CD4-positive, alpha-beta T cell treated with Interleukin-6 at 100 ng/mL for 8 hours (primary cell): ENCODE measurements at places on chromosomes 16 and 17.

- no peak for DNase-seq
These were observed 62.5 kb downstream of the N4BP1 start for GRCh38 chr16:48547530-48547929.

DNA sequence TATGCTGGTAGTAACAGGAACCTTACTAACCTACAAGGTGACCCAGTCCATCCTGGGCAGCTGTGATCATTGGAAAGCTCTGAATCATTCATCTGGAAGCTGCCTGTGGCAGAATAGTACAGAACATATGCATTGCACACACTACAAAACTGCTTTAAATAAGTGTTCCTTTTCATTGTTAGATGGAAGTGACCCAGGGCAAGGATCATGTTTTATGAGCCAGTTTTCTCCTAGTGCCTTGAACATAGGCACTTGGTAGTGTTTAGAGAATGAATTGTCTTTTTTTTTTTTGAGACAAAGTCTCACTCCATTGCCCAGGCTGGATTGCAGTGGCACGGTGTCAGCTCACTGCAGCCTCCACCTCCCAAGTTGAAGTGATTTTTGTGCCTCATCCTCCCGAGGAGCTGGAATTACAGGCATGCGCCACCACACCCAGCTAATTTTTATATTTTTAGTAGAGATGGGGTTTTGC lies 55.4 kb downstream of the TENT4B start:
- DNase-seq = no peak

GRCh38 chr16:24626256-24626655 lies 86.9 kb downstream of the RBBP6 start:
- DNase-seq = no peak

DNA sequence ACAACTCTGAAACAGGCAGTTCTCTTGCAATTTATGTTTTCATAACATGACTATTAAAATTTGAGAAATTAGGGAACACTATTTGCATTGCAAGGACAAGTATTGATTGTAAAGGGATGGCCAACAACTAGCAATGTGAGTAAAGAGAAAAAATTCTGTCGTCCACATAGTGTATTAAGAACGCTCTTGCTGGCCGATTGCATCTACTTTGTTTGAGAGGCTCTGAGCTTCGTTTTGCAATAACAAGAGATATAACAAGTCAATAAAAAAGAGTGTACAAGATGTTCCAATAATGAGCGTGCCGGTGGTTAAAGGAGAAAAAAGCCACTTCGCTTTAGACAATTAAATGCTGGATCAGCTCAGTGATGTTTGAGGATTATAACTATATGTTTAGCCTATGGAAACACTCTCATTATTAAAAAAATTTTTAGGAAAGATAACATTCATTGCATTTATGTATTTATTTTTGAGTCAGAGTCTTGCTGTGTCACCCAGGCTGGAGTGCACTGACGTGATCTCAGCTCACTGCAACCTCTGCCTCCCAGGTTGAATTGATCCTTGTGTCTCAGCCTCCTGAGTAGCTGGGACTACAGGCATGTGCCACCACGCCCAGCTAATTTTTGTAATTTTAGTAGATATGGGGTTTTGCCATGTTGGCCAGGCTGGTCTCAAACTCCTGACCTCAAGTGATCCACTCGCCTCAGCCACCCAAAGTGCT lies 19.2 kb upstream of the TOM1L1 start:
- no peak for DNase-seq

DNA sequence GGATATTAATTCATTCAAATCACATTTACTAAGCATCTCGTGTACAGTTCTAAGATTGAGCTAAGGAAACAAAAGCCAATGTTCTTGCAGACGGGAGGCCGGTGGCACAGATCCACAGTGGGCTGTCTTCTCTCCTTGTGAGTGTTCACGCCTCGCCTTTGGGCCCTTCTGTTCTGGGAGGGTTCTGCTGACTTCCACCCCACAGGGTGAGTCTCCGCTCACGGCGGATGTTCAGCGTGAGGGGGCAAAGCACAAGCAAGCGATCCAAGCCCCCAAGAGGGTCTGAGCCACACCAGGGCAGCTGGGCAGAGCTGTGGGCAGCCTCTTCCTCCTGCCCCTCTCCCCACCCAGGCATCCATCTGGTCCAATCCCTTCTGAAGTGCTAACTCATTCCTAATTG lies 84.3 kb upstream of the DOC2B start:
- DNase-seq = no peak

DNA sequence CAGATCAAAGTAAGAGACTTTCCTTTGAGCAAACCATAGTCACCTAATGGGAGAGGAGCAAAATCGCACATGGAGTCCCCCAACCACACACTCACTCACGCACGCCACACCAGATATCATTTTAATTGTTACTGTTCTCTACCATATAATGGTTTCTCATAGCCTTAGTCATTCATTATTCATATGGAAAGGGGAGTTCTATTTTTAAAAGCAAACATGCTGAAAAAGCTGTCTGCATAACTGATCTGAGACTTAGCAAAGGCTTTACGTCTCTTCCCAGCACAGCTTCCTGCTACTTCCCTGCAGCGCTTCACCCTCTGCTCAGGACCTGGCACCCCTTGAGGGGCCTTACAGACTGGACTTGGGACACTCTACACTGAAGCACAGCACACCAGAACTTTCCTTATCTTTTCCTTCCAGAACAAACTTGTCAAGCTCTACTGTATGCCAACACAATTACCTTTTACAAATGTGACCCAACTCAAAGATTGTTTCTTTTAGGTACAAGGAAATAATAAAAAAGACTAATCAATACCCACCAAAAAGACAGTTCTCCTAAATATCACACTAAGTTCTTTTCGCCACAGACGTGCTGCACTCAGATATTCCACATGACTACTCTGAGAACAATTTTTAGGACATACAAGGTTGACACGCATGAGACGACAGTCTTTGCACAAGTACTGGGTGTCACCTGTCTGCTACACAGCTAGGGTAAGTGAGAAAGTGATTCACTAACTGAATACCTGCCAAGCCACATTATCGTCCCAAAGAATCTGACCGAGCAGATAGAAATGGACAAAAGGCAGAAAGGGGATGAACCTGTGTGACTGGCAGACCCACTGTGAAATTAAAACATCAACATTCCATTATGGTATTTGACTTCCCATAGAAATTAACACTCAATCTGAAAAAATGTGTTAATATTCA lies 21.5 kb downstream of the SRP68 start:
- DNase-seq = no peak

DNA sequence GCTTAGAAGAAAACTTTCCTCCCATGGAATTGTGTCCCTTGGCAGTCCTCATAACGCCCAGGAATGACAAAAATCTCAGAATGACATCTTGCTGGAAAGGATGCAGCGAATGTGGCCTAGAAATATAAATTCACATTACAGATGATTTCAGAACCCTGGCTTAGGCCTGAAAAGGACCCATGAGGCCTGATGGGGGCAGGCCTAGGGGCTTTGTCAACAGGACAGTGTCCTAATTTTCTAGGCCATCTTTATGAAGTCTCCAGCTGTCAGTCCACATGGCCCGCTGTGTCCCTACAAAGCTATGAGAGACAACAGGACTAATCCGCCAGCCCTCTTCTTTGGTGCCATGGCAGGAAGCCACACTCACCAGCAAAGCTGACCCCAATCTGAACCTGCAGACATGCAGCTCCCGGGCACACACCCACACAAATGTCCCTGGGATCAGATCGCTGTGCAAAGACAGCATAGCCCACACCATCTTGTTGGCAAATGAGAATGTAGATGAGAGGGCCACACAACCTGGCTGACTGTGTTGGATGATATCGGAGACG lies 40.4 kb upstream of the DNAH17 start:
- no peak for DNase-seq

- no peak for DNase-seq
These were observed 6.1 kb downstream of the ZNF319 start for GRCh38 chr16:57994361-57994760.

DNA sequence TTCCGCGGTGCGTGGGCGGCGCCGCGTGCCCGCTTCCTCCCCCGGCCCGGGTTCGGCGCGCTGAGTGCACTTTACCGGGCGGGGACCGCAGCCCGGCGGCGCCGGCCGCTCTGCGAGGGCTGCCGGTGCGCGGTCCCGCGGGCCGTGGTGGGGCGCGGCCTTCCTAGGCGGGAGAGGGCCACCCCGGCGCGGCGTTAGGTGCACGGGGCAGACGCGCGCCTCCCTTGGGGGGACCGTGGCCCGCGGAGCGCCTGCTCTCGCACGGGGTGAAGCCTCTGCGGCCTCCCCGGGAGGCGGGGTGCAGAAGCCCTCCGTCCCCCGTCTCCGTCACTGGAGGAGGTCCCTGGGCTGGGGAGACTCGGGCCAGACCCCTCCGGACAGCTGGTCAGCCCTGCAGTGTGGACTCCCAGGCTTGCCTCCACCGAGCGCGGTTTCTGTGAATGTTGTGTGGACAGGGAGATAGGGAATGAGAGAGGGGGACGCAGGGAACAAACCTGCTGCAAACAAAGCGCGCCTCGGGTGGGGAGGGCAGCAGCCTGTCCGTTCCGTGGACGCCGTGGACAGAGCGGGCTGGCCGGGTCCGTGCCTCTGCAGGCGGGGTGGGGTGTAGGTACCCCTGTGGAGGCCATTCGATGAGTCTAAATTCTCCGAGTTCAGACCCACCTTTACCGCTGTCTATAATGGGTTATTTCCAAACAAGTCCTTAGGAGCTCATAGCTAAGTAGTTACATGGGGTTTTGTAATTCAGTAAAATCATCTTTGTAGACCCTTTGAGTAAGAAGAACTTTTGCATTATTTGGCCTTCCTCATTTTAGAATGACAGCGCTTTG lies 721 bp downstream of the TBCD start:
- no peak for DNase-seq

DNA sequence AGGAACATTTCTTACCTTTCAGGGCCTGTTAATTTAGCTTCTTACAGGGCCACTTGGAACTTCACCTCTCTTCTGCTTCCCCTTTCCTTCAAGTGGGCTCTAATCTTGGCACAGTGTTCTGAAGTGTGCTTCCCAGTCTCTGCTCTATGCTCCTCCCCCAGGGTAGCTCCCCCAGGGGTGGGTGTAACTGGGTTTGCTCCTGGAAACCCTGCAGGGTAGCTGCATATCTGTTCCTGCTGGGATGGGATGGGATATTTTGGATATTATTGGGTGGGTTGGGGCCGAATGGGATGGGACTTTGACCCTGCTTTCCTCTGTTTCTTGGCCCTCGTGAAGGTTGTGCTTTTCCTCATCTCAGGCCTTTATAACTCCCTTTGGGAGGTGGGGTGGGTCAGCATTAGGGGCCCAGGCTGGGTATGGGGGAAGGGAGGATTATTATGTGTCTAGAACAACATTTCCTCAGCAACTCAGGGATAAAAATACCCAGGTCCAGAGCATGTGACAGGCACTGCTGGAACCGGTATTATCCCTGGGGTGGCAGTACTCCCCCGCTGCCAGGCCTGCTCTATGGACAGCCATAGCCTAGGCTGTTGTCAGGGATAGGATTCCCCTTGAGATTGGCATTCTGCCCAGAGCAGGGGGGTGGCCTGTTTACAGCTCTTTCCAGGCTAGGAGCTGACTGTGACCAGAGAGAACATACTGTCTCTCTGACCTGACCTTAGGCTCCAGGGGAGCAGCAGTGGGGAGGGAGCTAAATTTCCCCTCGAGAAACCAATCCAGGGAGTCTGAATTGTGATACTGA lies 5.0 kb downstream of the NFE2L1 start:
- DNase-seq = no peak

DNA sequence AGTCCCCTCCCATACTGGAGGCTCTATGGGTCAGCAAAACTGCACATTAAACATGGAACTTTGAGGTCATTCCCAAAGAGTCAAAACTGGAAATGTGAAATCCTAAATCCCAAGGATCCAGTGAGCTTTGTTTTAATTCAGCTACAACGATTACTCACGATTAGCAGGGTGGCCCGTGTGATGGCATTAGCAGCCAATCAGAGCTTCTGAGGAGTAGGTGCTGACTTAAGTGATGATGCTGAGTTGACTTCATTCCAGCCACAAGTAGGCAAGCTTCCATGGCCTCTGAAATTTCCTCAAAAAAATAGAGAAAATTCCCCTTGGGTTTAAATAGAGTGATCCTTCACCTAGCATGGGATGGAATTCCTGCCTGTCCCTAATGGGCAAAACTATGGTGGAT lies 28.1 kb upstream of the BEAN1 start:
- DNase-seq = no peak

DNA sequence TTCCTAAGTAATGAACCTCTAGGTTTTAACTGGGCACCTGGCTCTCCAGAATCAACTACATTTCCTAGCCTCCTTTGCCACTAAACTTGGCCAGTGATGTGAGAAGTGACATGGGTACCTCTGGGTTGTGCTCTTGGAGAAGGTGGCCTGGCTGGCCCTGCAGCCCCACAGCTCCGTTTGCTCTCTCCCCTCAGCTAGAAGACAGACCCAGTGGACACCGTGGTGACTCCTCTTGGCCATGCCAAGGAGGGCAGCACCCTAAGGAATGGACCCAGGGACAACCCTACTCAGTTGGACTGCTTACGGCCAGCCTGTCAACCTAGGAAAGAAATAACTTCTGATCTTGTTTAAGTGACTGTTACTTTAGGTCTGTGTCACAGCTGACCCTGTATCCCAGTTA lies 151.4 kb downstream of the TMEM132E start:
- DNase-seq = no peak

DNA sequence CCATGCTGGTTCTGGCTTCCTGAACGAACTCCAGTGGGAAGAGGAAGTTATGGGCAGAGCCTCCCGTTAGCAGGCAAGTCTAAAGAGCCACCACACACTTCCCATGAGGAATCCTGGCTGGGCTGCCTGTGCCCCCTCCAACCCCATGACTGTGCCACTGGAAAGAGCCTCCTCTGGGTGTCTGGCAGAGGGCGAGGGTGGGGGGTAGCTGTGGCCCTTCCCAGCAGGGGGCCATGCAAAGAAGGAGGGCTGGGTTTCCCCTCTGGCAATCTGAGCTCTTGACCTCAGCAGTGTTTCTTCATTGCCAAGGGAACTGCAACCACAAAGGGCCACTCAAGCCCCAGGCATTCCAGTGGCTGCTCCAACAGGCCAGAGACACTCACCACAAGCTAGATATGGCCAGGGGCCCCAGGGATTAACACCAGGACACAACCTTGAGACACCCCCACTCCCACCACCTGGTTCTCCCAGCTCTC lies 1.7 kb upstream of the RRAD start:
- no peak for DNase-seq

- DNase-seq = no peak
These were observed 273.0 kb upstream of the TBX2 start for GRCh38 chr17:61126473-61127249.
